ENCODE measurements at places on chromosomes 1 and 21.

- DNase-seq, result no peak
These were observed 6.0 kb downstream of the KRTAP19-7 start for GRCh38 chr21:30555095-30555494.

DNA sequence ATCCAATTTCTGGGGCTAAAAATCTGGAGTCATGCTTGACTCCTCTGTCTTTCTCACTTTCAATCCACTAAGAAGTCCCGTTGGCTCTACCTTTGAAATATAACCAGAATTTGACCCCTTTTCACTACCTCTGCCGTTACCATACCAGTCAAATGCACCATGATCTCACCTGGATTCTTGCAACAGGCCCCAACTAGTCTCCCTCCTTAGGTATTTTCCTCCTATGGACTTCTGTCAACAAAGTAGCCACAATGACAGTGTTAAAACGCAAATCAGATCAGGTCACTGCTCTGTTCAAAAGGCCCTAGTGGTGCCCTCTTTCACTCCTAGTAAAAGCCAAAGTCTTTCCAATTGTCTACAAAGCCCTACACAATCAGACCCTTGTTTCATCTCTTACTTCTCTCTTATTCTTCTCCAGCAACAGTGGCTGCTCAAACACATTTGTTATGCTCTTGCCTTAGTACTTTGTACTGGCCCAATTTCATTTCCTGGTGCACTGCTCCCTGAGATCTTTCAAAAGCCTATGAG lies 35.7 kb upstream of the AGL start:
- no peak for DNase-seq

DNA sequence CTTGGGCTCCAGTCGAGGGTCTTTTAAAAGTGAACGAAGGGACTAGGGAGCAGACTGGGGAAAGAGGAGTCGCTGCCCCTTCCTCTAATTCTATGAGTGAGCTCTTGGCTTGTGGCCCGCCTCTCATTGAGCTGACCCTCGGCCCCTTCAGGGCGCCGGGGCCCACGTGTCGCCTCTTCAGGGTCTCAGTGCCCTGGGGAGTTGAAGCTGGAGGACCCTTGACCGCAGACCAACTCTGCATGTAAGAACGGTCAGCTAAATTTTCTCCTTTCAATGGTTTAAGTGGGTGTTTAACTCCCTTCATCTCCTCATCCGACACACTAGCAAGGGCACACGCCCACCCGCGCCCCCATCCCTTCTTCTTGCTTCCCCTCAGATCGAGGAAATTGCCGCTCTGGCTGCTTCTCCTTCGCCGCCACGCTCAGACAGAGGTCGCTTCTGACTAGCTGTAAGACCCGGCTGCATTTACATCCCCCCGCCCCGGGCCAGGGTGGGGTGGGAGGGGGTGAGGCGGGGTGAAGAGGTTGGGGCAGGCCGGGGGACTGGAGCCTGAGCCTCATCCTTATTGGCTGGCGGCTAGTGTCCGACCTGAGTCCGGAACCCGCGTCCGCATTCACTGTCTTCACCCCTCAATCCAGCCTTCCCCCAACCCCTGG lies 10.9 kb downstream of the NR5A2 start:
- DNase-seq, result no peak

- DNase-seq, result no peak
These were observed 61.7 kb downstream of the ITSN1 start for GRCh38 chr21:33703750-33704606.

- DNase-seq, result no peak
These were observed 21.1 kb upstream of the UBXN10 start for GRCh38 chr1:20164694-20165202.

GRCh38 chr1:186418503-186418902 lies 42.4 kb downstream of the PDC start:
- no peak for DNase-seq
